ENCODE measurements at places on chromosomes 1 and 21. TPM values are rescaled to one million over a fixed set of nuclear protein-coding genes. Genes with fewer than 3 reads are reported as not detected.

FAM3B gene
- total RNA-seq: 1.1 TPM

GRCh38 chr1:243420946-243421685, 165.3 kb downstream of the SDCCAG8 start:
- DNase-seq: no peak

GRCh38 chr1:40421431-40422384, 28.6 kb upstream of the ZFP69B start:
- no peak for DNase-seq

MX1 gene
- 52.2 TPM for total RNA-seq

- DNase-seq: peak; percentile 89
Measured at GRCh38 chr1:63322114-63322943, at the start of gene FOXD3. Gene FOXD3 (plus strand): TSS chr1:63322567. CDS start chr1:63323059, 492 bp downstream.

GRCh38 chr1:179003512-179004066, 22.1 kb upstream of the FAM20B start:
- DNase-seq: no peak

- DNase-seq: no peak
Measured at GRCh38 chr1:176552217-176552991, 89.4 kb downstream of the PAPPA2 start.

CBR1 gene
- 39.1 TPM for total RNA-seq

HAO2 gene
- total RNA-seq: not detected

ACKR1 gene
- total RNA-seq: 110 TPM
